ENCODE measurements at places on chromosomes 12 and 14.

- no peak for DNase-seq
Observed at GRCh38 chr14:89201645-89202044, 215.4 kb downstream of the FOXN3 start.

DNA sequence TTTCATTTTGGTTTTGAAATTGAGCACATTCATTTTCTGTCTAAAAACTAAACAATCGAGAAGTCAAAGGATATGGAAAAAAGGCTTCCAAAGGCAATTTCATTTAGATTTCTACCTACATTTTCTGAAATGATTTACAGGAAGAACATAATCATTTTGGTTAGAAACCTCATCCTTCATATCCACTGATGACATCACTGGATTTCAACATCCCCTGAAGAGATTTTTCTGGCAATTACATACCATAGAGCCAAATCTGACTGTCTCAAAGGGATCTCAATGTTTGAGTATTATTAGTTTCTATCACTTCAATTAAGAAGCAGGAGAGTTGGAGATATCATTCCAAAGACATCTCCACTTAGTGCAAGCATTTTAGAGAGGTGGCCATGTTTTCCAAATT lies 137.8 kb downstream of the TTC7B start:
- no peak for DNase-seq

- no peak for DNase-seq
Observed at GRCh38 chr14:72264716-72265115, 332.5 kb downstream of the RGS6 start.

GRCh38 chr14:22973217-22974032 lies 8.9 kb downstream of the AJUBA start:
- DNase-seq = no peak

DNA sequence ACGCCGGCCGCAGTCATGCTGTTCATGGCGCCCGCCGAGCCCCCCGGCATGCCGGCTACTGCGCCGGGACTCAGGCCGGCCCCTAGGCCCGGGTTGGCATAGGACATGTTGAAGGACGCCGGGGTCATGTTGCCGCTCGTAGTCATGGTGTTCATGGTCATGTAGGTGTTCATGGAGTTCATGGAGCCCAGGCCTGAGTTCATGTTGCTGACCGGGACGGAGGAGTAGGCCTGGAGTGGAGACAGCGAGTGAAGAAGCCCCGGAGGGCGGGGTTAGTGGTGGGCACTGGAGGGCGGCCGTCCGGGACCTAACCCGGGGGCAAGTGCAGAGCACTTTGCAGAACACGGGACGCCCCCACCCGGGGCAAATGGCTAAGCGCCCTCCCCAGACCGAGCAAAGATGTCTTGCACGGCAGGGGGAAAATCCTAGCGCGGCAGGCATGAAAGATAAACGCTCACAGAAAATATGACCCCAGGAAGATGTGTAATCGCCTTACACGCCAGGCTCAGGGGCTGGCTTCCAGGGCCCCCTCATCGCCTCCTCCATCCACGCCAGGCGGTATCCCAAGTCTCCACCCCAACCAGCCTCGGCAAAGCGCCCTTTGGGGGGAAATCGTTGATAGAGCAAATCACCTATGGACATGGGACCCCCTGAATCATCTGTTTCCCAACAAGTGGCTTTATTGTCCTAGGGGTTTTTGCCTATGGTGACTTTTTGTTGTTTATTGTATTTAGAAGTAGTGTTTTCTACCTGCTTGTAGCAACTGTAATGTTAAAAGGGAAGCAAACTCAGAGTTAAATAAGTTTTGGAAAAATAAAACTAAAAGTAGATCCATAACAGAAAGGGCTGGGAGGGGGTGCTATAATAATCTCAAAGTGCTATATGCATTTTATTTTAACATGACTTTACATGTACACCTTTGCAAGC lies 2.3 kb downstream of the FOXA1 start:
- DNase-seq = peak; percentile 52

- no peak for DNase-seq
Observed at GRCh38 chr12:132886529-132887477, 602 bp downstream of the CHFR start.

Measured in NCI-H1417 treated with DMSO at 0.1 percent for 48 hours (cell line).